ENCODE measurements at places on chromosomes 12 and 14. TPM values are rescaled to one million over a fixed set of nuclear protein-coding genes. Genes with fewer than 3 reads are reported as not detected.

DNA sequence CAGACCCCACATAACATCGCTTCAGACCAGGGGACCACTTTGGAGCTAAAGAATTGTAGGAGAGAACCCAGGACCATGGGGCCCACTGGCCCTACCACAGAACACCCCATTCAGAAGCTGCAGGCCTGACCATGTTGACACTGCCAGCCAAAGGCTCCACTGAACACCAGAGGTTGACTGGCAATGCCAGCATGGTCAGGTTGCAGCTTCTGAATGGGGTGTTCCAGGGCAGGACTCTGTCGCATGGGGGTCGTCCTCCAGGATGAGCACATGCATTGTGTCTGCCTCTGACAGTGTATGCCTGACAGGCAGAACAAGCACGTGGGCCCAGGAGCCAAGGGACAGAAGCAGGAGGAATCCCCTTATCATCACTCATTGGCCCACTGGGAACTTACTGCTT is 34.1 kb downstream of the DIO3 start:
- DNase-seq, result no peak

DNA sequence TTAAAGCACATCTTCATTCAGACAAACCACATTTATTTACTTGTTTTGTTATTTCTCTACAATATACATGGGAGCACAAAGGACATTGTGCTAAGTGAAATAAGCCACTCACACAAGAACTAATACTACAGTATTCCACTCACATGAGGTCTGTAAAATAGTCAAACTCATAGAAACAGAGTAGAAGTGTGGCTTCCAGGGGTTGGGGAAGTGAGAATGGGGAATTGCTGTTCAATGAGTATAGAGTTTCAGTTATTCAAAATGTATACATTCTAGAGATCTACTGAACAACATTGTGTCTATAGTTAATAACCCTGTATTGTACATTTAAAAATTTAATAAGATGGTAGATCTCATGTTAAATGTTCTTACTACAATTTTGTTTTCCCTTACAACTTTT is 88.8 kb downstream of the ATXN7L3B start:
- DNase-seq, result no peak

- DNase-seq, result no peak
These were observed 36.3 kb upstream of the NPFF start for GRCh38 chr12:53543539-53543938.

- DNase-seq, result no peak
These were observed 174.2 kb upstream of the FAR2 start for GRCh38 chr12:28974883-28975282.

DNA sequence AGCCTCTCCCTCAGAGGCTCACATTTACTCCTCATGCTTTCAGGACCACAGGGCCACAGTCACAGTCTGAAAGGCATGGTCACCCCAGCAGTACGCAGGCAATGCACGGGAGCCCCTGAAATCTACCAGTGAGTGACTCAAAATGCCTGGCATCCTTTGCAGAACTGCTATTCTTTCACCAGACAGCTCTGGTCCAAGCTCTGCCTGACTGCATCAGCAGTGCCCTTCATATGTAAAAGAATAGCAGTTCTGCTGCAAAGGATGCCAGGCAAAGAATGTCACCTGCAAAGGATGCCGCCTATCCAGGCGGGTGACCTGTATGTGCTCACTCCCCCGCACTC is 38.5 kb downstream of the LGMN start:
- DNase-seq, result no peak

GRCh38 chr14:67068251-67068650 is 121.0 kb upstream of the GARIN2 start:
- DNase-seq, result no peak

DNA sequence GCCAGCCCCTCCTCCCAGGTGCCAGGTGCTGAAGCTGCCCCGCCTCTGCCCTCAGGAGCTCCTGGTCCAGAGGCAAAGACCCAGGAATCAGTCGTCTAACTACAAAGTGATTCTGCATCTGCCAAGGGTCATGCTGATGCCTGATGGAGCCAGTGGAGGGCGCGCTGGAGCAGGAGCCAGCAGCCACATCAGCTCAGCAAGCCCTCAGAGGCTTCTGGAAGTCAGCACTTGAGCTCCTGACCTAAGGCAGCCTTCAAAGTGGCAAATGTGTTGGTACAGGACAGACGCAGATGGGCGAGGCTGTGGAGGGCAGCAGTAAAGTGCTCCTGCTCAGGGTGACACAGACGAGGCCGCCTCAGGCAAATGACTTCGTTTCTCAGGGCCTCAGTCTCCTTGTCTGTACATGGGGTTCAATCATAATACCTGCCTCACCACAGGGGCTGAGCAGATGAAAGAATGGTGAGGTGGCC is 10.9 kb downstream of the C12orf43 start:
- DNase-seq, result peak; percentile 59

GRCh38 chr12:45469902-45470301 is 254.0 kb downstream of the ANO6 start:
- no peak for DNase-seq

- DNase-seq, result no peak
These were observed 24.0 kb downstream of the DIP2B start for GRCh38 chr12:50528800-50529199.

Gene PZP
- 0.87 TPM for total RNA-seq

Gene HELB
- 2.5 TPM for total RNA-seq

DNA sequence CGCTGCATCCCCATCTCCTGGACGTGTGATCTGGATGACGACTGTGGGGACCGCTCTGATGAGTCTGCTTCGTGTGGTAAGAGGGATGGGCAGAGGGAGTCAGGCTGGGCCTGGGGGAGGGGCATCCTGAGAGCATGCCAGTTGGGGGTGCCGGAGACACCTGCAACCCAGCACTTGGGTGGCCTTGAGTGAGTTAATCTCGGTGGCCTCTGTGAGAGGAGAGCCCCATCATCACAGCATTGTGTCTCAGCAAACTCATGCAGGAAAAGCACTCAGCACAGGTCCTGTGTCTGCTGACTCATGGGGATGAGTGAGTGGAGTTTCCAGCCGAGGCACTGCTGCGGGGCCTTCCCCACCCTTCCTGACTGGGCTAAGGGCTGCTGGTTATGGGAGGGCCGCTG is 19.6 kb upstream of the LRP1-AS start:
- no peak for DNase-seq

GRCh38 chr14:101181446-101182313 is 278.2 kb upstream of the RTL1 start:
- no peak for DNase-seq

Measured in aorta (tissue), 5 donors.